Testis (tissue), 5 donors: ENCODE measurements at places on chromosomes 13 and 19. TPM values are rescaled to one million over a fixed set of nuclear protein-coding genes. Genes with fewer than 3 reads are reported as not detected.

ZNF728 gene
- total RNA-seq = 22.9 TPM

CCDC70 gene
- total RNA-seq = 35.7 TPM

SYCN gene
- 98.0 TPM for total RNA-seq

SLC7A9 gene
- total RNA-seq = 0.79 TPM

KASH5 gene
- total RNA-seq = 102 TPM

ATP8A2 gene
- 16.5 TPM for total RNA-seq

CD22 gene
- total RNA-seq = 15.0 TPM

GRIN2D gene
- 2.4 TPM for total RNA-seq

ZSCAN4 gene
- 0.24 TPM for total RNA-seq
